ENCODE measurements at places on chromosomes 4 and X. TPM values are rescaled to one million over a fixed set of nuclear protein-coding genes. Genes with fewer than 3 reads are reported as not detected.
A peak's percentile ranks its signal among the peaks of the same experiment; 100 is the strongest.

DNA sequence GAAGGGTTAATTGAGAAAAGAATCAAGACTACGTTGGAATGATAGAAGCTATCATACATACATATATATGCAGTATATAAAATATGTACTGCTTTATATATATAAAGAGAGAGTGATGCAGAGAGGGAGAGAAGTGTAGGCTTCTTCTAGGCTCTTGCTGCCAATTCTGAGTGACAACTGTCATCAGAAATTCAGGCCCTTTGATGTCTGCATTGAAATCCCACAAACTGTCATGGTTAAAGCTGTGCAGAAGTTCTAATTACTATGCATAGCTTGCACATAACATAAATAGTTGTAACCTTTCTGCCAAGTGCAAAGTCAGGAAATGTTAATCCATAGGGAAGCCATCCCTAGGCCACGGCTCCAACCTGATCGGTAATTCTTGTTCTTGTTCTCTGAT, 251.0 kb downstream of the STIM2 start:
- DNase-seq = no peak
- H3K4me3 ChIP-seq = no peak overlapping the region
- H3K27me3 ChIP-seq = no peaks in the 10 kb centered on the region

GRCh38 chrX:155889328-155889727, 8.2 kb downstream of the VAMP7 start:
- DNase-seq = no peak
- peaks cover 40% of the 10 kb centered on the region for H3K36me3 ChIP-seq
- peaks cover 9% of the 10 kb centered on the region for H3K4me1 ChIP-seq
- H3K27ac ChIP-seq = no peak overlapping the region

DNA sequence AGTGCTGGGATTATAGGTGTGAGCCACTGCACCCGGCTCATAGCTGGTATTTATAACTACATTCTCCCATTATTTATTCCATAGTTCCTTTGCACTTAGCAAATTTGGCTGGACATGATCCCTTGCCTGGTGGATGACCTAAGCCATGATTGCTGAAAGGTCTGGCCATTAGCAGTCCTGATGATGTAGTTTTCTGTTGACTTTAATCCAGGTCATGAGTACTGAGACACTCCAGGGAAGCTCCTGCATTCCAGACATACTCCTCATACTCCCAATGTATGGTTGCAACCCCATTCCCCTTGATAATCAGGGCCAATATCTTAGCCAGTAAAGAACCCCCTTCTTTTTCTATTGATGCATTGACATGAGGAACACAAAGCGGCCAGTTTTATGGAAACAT, 24.4 kb upstream of the MGST2 start:
- no peak overlapping the region for H3K27ac ChIP-seq
- H3K36me3 ChIP-seq = no peaks in the 10 kb centered on the region
- no peaks in the 10 kb centered on the region for H3K27me3 ChIP-seq
- no peak for DNase-seq
- H3K4me1 ChIP-seq = no peaks in the 10 kb centered on the region
- no peak overlapping the region for H3K4me3 ChIP-seq

- no peaks in the 10 kb centered on the region for H3K4me1 ChIP-seq
- H3K27ac ChIP-seq = no peak overlapping the region
- H3K4me3 ChIP-seq = no peak overlapping the region
- DNase-seq = peak; percentile 11
- H3K36me3 ChIP-seq = no peaks in the 10 kb centered on the region
Observed at GRCh38 chrX:103878466-103879122, 46.5 kb upstream of the RAB9B start.

- H3K4me3 ChIP-seq = no peak overlapping the region
- no peaks in the 10 kb centered on the region for H3K36me3 ChIP-seq
- H3K27me3 ChIP-seq = peaks cover 3% of the 10 kb centered on the region
- no peaks in the 10 kb centered on the region for H3K4me1 ChIP-seq
- no peak overlapping the region for H3K27ac ChIP-seq
Observed at GRCh38 chrX:53992589-53992988, 51.7 kb downstream of the PHF8 start.

GRCh38 chr4:179415037-179415846, 1973.0 kb upstream of the AGA start:
- no peaks in the 10 kb centered on the region for H3K4me1 ChIP-seq
- H3K4me3 ChIP-seq = no peak overlapping the region
- no peaks in the 10 kb centered on the region for H3K27me3 ChIP-seq
- H3K36me3 ChIP-seq = no peaks in the 10 kb centered on the region
- no peak for DNase-seq

GRCh38 chrX:123581586-123581985, 151.3 kb downstream of the THOC2 start:
- H3K4me1 ChIP-seq = no peaks in the 10 kb centered on the region
- no peak overlapping the region for H3K27ac ChIP-seq
- no peak for DNase-seq
- no peaks in the 10 kb centered on the region for H3K36me3 ChIP-seq
- no peak overlapping the region for H3K4me3 ChIP-seq

GRCh38 chrX:139446832-139447231, 83.7 kb upstream of the F9 start:
- no peak overlapping the region for H3K4me3 ChIP-seq
- no peaks in the 10 kb centered on the region for H3K4me1 ChIP-seq
- no peaks in the 10 kb centered on the region for H3K36me3 ChIP-seq
- no peak overlapping the region for H3K27ac ChIP-seq
- H3K27me3 ChIP-seq = no peaks in the 10 kb centered on the region

DNA sequence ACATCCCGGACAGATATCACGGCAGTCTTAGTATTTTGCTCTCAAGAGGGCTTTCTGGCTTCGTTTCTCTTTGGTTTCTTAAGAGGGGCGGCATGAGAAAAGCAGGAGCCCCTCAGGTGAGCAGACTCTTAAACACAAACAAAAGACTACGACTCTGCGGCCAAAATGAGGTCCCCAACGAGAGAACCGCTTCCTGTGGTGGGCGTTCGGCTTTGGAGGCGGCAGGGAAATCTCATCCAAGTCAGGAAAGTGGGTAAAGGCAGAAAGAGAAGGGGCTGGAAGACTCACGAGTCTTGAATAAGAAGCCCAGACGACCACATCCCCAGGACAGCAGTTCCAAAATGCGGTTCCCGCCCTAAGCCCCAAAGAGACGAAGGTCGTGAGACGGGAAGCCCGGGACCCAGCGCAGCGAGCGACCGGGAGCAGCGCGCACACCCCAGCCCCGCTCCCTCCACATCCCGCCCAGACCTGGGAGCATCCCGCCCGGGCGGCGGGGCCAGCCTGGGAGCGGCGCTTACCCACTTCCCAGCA, 409 bp downstream of the UGDH start:
- H3K27me3 ChIP-seq = no peaks in the 10 kb centered on the region
- DNase-seq = peak; percentile 30
- H3K4me3 ChIP-seq = peak overlapping the region; percentile 74
- H3K36me3 ChIP-seq = no peaks in the 10 kb centered on the region

DNA sequence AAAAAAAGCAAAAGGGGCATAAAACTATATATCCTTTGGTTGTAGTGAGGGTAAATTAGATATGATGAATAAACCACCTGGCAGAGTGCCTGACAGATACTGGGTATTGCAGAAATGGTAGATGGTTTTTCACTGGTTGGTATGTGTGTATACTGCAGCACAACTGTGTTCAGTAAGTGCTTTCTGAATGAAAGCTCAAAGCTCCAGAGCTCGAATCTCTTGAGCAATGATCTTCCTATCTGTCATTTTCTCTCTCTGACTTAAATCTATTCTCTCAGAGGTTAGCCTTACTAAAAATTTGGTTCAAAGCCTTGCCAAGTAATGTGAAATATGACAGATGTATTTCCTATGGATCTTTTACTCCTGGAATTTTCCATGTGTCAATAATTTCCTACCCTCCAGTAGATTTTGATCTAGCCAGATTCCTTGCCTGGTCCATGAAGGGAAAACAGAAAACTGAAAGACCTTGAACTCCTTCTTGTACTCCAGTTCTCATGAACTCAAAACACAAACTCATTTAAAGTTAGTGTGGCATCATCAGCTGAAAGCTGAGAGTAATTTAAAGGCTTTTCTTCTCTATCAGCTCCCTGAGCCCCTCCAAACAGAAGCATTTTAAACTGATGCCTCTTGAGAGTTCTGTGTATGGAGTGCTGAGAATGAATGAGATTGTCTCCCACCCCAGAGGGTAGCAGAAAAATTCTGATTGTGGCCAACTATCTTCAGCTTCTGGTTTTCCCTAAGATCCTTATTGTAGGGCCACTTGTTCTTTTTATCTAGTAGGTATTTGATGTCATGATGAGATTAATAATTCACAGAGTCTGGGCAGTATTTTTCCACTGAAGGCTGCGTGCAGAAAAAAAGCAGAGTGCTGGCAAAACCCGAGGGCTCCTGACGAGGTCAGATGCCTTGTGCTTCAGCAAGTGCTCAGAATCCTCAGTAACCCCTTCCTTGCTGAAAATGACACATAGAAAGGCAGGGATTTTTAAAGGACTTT, 363.4 kb upstream of the BOD1L1 start:
- DNase-seq = no peak
- H3K27me3 ChIP-seq = peaks cover 4% of the 10 kb centered on the region
- H3K36me3 ChIP-seq = no peaks in the 10 kb centered on the region
- H3K27ac ChIP-seq = no peak overlapping the region
- H3K4me1 ChIP-seq = peaks cover 11% of the 10 kb centered on the region

DNA sequence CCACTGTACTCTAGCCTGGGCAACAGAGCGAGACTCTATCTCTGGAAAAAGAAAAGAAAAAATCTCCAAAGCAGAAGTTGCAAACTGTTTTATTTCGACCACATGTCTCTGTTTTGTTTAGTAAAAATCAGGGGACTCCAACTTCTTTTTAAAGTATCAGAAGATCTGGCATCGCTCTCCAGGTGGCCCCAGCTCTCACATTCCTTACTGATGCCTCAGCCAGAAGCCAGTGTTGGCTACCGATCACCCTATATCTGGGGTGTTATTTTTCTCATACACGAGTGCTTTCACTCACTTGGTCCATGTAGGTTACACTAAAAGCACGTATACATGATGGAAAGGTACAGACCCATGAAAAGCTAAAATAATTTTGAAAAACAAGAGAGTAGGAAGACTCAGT, 8.3 kb downstream of the MPP1 start:
- no peak overlapping the region for H3K27ac ChIP-seq
- H3K27me3 ChIP-seq = no peaks in the 10 kb centered on the region
- no peaks in the 10 kb centered on the region for H3K36me3 ChIP-seq
- peaks cover 4% of the 10 kb centered on the region for H3K4me1 ChIP-seq
- no peak for DNase-seq
- no peak overlapping the region for H3K4me3 ChIP-seq

DNA sequence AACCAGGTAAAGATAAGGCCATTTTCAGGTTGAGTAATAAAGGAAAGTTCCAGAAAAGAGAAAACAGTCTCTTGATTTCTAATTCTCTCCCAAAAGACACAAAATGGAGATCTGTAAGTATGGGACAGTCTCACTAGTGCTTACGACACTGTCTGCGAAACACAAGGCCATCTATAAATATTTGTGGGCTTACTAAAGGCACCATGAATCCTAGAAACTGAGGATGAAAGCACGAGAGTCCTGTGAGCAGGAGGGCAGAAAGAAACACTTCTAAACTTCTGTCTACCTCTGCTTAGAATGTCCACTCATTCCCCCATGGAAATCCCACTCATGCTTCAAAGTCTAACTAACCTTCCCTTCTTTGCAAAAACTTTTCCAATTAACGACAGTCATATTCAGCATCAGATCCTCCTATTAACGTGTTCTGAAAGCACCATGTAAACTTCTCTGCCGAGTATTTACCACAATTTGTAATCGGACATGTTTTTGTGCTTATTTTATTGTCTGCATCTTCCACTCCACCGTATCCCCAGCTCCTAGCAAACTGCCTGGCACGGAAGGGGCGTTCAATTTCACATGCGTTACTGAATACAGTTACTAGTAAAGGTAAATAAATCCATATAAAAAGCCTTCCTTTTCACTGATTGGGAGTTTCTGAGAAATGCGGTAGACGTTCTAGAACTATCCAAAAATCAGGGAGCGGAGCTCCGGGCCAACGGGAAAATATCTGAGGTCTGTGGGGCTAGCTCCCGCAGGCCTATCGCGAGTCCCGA, 665 bp downstream of the PSMD10 start:
- peak overlapping the region; percentile 72 for H3K4me3 ChIP-seq
- H3K36me3 ChIP-seq = peaks cover 14% of the 10 kb centered on the region
- H3K4me1 ChIP-seq = peaks cover 7% of the 10 kb centered on the region
- H3K27me3 ChIP-seq = no peaks in the 10 kb centered on the region
- H3K27ac ChIP-seq = peak overlapping the region; percentile 76
- no peak for DNase-seq

- no peaks in the 10 kb centered on the region for H3K36me3 ChIP-seq
- no peak for DNase-seq
- H3K27ac ChIP-seq = no peak overlapping the region
Observed at GRCh38 chr4:26741491-26741871, 119.2 kb upstream of the STIM2 start.

The LRIT3 gene
- total RNA-seq = 0.06 TPM

The SHISA3 gene
- total RNA-seq = 1.6 TPM

The RNF150 gene
- total RNA-seq = 131 TPM

The SMIM10L2A gene
- 2.1 TPM for total RNA-seq

The UTP14A gene
- 7.5 TPM for total RNA-seq

The PAGE4 gene
- total RNA-seq = not detected

The FGFBP1 gene
- total RNA-seq = not detected

The GLUD2 gene
- total RNA-seq = 0.85 TPM

All from heart right ventricle (tissue), 16 donors.